ENCODE measurements at places on chromosomes 1 and 21.

DNA sequence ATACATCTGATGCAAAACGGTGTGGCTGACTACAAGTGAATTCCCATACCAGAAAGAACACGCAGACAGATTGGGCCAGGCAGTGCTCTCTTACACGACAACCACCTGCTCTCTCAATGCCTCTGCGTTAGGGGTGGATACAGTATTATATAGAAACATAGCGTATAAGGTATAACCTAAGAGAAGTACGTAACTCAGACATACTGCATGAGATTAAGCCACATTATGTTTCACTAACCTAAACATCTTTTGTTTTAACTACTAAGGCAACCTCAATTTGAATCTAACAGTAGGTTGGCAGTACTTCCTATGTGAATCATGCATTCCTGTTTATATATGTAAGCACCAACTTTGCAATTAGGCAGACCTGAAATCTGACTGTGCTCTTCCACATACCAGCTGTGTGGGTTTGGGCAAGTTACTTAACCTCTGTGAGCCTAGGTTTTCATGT lies 58.1 kb upstream of the COA6 start:
- no peak for DNase-seq

DNA sequence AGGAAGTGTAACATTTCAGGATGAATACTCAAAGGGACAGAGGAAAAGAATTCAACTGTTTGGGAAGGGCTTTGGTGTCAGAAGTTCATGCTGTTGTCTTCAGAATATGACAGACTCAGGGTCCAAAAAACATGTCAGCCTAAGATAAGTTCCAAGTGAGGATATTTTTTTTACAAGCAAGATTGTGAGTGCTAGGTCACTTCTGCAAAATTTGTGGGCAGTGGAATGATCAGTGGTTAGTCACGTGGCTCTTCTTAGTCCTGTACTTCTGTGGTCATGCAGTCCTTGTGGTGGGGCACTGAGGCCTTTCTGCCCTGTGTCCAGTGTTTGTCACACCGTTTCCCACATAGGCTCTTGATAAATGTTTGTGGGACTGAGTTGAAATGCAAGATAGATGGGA lies 5.2 kb downstream of the RGL1 start:
- DNase-seq, result no peak

DNA sequence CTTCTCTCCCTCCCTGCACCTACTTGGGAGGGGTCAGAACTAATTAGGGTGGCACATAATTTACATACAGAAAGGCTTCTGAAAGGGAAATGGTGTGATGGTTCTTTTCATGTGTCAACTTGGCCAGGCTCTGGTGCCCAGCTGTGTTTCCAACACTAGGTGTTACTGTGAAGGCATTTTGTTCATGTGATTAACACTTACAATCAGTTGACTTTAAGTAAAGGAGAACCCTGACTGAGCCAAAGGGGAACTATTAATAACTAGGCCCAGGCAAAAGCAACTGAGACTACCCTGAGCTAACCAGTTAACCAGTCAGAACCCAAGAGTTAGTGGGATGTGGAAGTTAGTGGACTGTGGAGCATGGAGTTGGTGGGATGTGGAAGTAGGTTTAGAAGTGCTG lies 114.9 kb downstream of the SEC16B start:
- no peak for DNase-seq

GRCh38 chr1:198492872-198493271 lies 47.6 kb downstream of the ATP6V1G3 start:
- no peak for DNase-seq

DNA sequence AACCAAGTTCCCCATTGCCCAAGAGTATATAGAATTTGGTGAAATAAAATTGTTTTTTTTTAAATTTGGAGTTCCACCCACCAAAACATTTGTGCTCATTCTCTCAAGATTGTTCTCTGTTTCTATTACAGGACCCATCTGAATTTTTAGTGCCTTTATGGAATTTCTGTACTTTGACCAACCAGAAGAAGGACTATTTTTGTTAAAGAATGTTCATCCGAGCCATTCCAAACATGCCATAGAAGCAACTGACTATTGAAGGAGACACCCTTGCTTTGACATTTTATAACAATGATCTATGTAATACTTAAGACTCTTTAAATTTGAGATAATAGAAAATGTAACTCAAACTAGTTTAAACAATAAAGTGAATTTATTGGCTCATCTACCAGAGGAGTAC lies 655.7 kb upstream of the ADAMTS5 start:
- no peak for DNase-seq

GRCh38 chr1:25443030-25443699 lies 12.5 kb downstream of the MACO1 start:
- DNase-seq, result no peak

- no peak for DNase-seq
These were observed 124.2 kb upstream of the HNRNPU start for GRCh38 chr1:244988521-244988920.

GRCh38 chr1:101316256-101316655 lies 79.4 kb downstream of the S1PR1 start:
- DNase-seq, result no peak

DNA sequence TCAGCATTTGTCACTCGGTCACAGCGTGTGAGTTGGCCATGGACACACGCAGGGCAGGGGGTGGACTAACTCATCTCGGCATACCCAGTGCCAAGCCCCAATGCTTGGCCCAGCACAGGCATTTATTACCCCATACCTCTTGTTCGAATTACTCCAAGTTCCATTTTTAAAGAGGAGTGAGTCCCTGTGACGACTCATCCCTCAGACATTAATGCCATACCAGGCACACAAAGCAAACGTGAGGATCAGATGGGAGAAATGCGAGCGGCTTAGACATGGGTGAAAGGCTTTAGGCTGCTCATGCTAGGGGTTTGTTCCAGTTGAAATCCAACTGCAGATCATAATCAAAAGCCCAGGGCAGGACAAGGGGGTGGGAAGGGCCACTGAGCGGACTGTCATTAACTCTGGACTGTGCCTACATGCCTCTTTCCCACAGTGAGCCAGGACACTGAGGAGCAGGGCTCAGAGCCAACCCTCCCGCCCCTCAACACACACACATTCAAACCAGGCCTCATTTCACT lies 118.5 kb upstream of the NGF start:
- DNase-seq, result peak; percentile 69

- DNase-seq, result no peak
These were observed 148.1 kb downstream of the EIF4G3 start for GRCh38 chr1:21028520-21029145.

- DNase-seq, result peak; percentile 47
These were observed 3.9 kb upstream of the SYNC start for GRCh38 chr1:32706491-32706890.

DNA sequence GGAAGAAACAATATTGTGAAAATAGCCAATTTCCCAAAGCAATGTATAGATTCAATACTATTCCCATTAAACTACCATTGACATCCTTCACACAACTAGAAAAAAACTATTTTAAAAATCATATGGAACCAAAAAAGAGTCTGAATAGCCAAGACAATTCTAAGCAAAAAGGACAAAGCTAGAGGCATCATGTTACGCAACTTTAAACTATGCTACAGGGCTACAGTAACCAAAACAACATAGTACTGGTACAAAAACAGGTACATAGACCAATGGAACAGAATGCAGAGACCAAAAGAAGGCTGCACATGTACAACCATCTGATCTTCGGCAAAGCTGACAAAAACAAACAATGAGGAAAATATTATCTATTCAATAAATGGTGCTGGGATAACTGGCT lies 233.3 kb upstream of the TMPRSS15 start:
- DNase-seq, result no peak

DNA sequence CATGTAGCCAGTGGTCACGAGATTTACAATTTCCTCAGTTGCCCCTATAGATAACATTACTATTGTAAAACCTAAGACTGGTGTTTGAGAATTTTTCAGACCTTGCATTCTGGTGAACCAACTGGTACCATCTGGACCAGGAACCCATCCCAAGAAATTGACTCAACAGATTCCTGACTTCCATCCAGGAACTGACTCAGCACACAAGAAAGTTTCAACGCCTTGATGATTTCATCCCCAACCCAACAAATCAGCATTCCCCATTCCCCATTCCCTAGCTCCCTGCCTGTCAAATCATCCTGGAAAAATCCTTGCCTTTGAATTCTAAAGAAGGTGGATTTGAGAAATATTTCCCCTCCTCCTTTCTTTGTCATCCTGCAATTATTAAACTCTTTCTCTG lies 529.8 kb upstream of the PRMT6 start:
- no peak for DNase-seq

DNA sequence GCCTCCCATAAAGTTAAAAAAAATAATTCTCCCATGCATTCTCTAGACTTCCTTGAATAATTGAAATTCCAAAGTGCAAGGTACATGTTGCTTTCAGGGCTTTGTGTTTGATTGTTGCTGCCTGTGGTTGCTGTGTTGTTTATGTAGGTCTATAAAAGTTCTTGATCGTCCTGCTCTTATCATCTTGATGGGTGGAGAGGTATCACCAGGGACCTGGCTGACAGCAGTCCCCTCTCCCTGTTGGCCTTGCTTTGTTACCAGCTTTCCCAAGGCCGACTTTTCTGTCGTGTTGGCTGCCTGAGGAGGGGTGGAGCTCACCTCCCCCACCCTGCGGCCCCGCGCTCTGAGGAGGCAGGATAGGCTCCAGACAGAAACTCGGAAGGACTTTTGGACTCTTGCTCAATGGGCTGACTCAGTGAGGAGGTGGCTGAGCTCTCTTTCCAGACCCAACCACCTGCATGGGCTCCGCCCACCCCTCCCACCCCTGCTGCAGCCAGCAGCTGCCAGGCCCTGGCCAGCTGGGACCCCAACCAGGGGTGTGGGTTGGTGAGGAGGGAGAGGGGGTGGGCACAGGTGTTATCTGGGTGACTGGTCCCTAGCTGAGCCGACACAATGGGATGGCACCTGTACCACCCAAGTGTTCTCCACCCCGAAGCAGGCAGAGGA lies 2.0 kb downstream of the INAVA start:
- DNase-seq, result no peak
